ELR (cell line): ENCODE measurements at places on chromosomes 5 and 9.

DNA sequence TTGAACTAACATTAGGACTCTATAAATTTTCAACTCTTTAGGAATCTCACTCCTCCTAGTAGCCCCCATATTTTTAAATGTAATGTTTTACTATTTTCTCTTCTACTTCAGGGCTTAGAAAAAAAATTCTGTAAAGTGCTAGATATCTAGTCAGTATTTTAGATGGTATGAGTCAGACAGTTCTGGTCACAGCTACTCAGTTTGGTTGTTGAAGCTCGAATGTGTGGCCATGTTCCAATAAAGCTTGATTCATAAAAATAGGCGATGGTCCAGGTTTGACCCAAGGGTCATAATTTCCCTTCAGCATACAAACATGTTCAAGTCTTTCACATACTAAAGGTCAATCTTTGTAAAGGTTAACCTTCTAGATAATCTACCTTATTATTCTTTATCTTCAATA, 566.0 kb upstream of the CDH18 start:
- peak; percentile 29 for DNase-seq

- DNase-seq = peak; percentile 15
Measured at GRCh38 chr5:164561933-164562872, 1056.8 kb downstream of the MAT2B start.

- no peak for DNase-seq
Measured at GRCh38 chr9:4313144-4313543, 13.3 kb upstream of the GLIS3 start.

DNA sequence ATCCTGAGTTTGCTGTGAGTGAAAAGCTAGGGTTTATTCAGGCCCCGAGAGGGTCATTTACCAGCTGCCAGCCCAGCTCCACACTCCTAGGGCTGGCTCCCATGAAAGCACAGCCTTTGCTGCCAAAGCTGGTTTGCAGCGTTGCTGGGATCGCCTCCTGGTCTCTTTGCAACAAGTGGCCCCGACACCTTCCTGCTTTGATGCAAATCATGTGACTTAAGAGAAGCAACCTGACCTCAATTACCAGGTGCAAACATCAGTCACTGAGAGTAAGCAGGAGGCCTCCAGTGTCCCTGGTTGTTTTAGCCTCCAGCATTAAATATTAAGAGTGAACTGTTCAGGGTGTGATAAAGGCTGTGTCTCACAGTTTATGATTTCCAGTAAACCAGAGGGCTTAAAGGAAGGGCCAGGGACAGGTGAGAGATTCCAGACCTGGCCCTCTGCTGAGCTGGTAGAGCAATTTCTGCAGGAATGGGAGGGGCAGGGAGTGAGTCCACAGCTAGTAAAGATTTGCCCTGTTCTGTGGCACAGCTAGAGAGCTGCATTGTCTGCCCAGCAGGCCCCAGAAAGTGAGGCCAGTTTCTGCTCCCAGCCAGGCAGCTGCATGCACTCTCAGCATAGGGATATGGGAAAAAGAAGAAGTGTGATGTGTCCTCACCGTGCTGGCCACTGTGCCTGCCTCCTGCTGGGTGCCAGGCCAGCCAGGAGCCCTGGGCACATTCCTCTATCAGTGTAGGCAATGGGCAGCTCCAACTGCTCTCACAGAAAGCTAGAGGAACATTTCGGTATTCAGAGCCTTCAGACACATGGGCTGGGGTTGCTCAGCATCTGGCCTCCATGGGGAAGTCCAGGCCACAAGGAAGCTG, 58.0 kb downstream of the SLC22A5 start:
- no peak for DNase-seq

DNA sequence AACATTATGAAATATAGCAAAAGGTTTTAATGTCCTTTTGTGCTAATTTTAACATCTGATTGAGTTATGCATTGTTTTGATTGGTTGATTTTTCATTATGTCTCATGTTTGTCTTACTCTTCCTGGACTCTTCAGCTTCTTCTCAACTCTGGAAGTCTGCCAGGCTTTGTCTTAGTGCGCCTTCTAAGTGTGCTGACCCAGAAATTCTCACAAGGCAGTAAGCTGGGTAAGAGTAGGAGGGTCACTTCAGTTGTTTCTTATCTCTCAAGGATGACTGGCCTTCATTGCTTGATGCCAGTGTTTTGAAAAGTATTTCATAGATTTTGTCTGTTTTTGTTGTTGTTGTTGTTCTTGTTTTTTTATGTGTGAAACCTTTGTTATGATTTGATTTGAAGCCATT, 59.2 kb downstream of the RIC1 start:
- DNase-seq = peak; percentile 28

DNA sequence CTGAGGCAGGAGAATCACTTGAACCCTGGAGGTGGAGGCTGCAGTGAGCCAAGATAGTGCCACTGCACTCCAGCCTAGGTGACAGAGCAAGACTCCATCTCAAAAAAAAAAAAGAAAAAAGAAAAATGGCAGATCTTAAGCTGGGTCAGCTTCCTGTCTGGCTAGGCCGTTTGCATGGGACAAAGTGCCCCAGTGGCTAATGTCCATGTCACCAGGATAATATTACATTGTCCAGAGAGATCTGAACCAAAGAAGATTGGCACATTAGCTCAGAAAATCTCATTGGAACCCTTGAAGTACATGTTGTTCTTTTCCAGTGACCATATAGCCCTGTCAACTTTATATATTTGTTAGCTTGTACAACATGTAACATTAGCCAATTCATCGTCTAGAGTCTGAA, 59.2 kb upstream of the DAB2IP start:
- DNase-seq = no peak

- no peak for DNase-seq
Measured at GRCh38 chr5:63987053-63987452, 24.8 kb upstream of the HTR1A start.

DNA sequence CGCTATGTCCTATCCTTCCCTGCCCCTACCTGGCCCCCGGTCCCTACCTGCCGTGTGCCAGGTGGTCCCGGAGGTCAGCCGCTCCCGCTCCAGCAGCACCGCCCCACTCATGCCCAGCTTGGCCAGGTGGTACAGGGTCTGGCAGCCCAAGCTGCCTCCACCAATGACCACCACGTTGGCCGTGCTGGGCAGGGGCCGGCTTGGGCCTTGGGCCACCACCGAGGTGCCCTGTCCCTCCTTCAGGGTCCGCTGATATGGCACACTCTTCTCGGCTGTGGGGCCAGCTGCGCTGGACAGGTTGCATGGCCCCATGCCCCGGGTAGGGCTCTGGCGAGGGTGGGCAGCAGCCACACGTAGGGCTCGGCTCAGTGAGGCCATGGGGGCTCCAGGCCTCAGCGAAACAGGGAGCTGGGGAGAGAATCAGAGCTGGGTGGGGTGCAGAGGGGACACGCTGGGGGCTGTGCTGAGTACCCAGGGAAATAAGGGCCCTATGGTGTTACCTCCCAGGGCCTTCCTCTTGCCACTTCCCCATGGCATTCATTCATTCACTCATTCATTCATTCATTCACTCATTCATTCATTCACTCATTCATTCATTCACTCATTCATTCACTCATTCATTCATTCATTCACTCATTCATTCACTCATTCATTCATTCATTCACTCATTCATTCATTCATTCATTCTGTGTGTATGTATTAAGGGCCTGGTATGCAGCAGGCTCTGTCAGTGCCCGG, 4.2 kb downstream of the SARDH start:
- DNase-seq = no peak

GRCh38 chr9:130670644-130671043, 6.2 kb downstream of the PRDM12 start:
- DNase-seq = no peak

- no peak for DNase-seq
Measured at GRCh38 chr5:119524485-119524884, 72.2 kb downstream of the HSD17B4 start.
